T1000 (cell line): ENCODE measurements at places on chromosomes 12 and 14.

DNA sequence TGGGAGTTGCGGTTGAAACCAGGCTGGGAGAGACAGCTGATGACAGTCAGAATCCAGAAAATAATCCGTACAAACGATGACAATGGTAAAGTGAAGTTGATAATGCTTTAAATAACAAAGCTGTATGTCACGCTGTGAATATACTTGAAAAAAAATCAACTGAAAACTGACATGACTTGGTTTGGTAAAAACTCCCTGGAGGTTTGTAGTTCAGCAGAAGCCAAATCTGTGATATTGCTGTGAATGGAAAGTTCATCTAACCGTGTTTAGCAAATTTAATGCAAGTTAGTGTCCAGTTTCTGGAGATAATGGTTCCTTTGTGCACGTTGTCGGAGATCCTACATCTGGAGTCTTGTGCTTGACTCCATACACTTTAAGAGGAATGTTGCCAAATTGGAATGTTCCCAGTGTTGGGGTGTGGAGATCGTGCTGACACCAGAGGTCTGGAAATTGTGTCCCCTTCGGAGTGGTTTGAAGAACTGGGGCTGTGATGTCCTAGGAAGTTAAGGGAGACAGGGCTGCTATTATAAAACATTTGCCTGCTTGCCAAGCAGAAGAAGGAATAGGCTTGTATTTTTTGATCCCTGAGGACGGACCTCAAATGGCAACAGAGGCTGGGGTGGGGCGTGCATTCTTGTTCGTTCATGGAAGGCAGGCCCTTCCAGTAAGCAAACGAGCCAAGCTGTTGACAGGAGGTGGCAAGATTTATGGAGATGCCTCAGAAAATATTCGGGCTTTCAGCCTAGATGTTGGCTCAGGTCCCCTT lies 30.6 kb downstream of the PPFIBP1 start:
- no peak for DNase-seq

DNA sequence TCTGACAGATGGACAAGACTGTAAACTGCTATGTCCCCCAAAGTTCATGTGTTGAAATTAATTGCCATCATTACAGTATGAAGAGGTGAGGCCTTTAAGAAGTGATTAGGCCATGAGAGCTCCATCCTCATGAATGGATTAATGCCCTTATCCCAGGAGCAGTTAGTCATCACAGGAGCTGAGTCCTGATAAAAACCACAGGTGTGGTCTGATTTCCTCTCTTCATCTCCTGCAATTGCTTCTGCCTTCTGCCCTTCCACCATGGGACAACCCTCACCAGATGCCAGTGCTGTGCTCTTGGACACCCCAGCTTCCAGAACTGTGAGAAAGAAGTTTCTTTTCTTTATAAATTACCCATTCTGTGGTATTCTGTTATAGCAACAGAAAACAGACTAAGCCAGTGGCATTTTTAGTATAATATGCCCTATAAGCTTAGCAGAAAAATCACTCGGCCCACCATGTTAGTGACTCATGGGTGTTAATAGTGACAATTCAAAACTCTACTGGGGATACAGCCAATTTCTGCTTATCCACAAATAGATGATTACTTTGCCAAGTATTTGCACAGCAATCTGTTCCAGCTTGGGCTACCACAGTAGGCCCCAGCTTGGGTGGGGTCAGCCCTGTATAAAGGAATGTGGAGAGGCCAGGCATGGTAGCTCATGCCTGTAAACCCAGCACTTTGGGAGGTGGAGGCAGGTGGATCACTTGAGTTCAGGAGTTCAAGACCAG lies 129.0 kb upstream of the BCL2L14 start:
- peak; percentile 30 for DNase-seq

DNA sequence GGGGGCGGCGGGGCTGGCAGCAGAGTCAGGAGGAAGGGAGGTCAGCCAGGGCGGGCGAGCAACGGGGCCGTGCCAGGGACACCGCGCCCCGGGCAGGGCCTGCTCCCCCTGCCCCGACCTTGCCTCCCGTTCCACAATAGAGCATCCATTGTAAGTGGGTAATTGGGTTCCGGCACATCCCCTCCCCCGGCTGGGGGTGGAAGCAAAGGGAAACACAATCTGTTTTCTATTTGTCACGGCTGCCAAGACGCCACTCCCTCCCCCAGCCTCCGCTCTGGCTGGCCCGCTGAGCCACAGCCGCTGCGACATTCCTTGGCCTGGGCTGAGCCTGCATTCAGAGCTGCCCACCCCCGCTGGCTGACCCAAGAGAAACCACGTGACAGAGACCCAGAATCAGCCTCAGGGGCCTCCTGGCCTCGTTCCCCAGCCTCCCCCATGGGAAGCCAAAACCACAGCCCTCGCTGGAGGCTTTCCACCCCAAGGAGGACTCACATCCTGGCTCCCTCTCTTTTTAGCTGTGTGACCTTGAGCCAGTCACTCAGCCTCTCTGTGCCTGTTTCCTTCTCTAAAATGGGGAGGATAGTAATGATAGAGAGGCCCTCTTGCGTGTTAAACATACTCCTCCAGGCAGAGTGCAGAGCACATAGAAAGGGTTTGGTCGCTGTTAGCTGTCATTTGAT lies 117.6 kb downstream of the SCARB1 start:
- DNase-seq: peak; percentile 80

DNA sequence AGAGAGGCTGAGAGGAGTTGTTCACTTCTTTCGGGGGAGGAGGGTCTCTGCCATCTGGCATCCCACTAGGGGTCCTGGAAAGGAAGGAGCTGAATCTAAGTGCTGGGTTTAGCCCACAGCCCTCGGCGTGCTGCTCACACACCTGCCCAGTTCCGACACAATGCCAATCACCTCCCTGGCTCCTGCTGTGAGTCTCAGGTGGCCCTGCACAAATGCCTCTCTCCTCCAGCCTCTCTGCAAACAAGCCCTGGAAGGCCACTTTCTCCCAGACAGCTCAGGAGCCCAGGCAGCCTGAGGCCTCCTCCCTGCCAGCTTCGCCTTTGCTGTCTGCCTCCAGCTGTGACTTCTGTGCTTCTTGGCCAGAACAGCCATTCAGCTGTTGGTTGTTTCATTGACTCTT lies 51.2 kb downstream of the SMIM41 start:
- DNase-seq: no peak

DNA sequence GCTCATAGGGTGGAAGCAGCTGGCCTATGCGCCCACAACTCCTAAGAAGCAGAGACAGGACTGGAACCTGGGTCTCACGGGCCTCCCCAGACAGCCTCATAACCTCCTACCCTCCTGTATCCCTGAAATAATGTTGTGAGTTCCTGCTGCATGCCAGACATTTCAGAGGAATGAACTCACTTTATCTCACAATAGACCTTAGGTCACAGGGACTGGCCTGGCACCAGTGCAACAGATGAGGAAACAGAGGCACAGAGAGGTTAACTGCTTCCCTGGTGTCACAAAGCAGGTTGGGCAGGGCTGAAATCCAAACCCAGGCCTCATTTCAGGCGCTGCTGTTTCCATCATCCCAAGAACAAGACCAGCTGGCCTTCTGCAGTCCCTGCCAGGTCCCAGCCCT lies 5.3 kb downstream of the PHETA1 start:
- DNase-seq: no peak

GRCh38 chr14:78074561-78074960 lies 95.6 kb upstream of the NRXN3 start:
- no peak for DNase-seq

DNA sequence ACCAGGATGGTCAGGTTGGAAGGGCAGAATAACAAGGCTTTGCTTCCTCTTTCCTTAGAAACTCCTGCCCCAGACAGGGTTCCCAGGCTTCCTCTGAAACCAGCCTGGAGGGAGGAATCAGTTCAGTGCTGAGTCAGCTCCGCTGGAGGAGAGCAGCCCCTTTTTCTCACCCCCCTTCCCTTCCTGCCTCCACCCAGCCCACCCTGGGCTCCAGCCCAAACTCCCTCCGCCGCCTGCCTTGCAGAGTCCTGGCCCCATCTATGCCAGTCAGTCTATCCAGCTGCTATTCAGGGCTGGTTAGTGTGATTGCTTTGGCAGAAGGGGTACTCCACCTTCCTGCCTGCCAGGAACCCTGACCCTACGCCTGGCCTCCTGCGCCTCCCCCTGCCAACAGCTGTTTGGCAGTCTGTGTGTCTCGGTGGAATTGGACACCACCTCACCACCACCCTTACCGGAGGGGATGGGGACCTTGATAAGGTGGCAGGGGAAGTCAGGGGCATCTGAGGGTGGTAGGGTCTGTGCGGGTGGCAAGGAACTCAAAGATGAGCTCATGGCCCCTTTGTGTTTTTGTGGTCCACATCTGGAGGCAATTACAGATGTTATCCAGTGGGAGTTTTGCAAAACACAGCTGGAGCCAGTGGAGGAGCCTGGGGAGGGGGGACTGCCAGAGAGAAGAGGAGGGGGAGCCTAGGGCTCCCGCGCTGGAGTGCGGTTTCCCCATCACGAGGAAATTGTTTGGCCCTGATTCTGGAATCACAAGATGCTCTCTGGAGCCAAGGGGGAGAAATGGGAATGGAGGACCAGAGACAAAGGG lies 12.2 kb downstream of the MMP14 start:
- no peak for DNase-seq

DNA sequence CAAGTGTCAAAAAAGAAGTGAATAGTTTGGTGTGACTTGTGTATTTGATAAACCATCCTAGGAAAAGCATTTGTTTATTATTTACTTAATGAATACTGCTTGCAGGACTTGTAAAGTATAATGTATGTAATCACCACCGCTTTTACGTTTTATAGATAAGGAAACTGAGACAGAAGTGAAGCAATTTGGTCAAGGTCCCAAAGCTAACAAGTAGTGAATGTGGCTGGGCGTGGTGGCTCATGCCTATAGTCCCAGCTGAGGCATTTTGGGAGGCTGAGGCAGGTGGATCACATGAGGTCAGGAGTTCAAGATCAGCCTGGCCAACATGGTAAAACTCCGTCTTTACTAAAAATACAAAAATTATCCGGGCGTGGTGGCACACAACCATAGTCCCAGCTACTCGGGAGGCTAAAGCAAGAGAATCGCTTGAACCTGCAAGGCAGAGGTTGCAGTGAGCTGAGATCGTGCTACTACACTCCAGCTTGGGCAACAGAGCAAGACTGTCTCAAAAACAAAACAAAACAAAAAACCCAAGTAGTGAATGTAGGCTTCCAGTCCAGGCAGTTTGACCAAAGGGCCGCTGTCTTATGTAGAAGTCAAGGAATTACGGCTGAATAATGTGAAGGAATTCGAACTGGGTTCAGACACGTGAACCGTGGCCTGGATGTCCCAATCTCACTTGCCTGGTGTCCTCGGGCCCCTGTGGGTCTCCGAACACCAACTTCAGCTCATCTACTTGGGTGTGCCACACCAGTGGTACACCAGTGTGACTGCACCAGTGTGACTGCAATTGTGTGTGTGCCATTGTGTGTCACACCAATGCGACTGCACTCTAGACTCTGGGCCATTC lies 88.3 kb upstream of the MED13L start:
- no peak for DNase-seq

DNA sequence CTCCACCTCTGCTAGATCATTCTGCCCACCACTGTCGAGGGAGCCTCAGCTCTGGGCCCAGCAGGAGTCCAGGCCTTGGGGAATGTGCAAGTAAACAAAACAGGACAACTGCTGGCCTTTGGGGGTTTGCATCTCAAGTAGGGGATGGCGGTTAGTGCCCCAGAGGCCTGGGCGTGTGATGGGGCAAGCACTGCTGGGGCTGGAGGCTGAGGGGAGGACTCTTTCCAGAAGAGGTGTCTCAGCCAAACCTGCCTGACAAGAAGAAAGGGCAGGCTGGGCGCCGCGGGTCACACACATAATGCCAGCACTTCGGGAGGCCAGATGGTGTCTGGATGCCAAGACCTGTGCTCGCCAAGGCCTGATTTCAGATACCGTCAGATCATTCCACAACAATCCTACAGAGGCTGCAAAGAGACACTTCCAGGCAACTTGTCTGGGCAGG lies 8.6 kb upstream of the ALDH2 start:
- no peak for DNase-seq

GRCh38 chr14:83940253-83940652 lies 1589.7 kb upstream of the FLRT2 start:
- no peak for DNase-seq

GRCh38 chr12:49662998-49663843 lies 39.9 kb downstream of the PRPF40B start:
- no peak for DNase-seq

- no peak for DNase-seq
Observed at GRCh38 chr12:1533602-1534304, 60.6 kb downstream of the FBXL14 start.

GRCh38 chr12:116302166-116303058 lies 24.9 kb upstream of the MED13L start:
- DNase-seq: no peak

GRCh38 chr12:30828686-30829085 lies 73.9 kb upstream of the CAPRIN2 start:
- DNase-seq: no peak

GRCh38 chr12:69540987-69541386 lies 44.3 kb upstream of the CCT2 start:
- peak; percentile 52 for DNase-seq

DNA sequence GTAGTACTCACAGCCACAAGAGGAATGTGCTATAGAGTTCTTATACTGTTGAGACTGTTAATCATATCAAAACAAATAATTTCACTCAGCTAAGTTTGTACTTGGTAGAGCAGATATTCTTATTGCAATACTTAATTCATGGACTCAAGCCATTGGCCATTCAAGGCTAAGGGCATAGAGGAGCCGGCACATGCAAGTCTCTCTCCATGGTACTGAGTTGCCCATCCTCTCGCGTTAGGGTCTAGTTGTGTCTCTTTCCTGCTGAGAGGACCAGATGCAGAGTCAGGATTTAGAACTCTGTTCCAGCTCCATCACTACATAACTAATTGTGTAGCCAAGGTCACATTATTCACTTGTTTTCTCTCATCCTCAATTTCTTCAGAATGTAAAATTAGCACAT lies 14.4 kb upstream of the TUNAR start:
- no peak for DNase-seq

DNA sequence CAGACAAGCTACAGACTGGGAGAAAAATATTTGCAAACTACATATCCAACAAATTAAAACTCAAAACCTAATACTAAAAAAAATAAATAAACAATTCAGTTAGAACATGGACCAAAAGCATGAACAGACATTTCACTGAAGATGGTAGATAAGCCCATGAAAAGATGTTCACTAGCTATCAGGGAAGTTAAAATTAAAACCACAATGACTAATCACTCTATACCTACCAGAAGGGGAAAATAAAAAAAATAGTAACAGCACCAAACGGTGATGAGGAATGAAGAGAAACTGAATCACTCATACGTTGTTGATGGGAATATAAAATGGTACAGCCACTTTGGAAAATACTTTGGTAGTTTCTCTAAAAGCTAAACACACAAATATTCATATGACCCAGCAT lies 31.1 kb upstream of the DHRS7 start:
- no peak for DNase-seq

GRCh38 chr12:1355396-1355795 lies 239.0 kb downstream of the FBXL14 start:
- DNase-seq: no peak

DNA sequence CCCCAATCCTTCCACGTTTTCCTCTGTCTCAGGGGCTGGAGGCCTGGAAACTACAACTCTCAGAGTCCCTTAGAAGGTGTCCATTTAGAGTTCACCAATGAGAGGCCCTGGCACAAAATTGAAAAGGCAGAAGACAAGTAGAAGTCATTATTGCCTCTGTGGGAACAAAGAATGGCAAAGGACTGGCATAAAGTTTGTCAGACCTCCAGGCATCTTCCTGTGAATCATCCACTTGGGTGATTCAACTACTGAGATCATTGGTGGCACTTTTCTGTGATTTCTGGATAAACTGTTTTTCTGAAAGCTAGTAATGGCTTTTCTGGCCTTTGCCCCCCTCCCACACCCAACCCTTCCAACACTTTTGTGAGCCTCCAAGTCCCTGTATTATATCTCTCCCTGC lies 42.6 kb upstream of the C12orf42 start:
- no peak for DNase-seq
